ENCODE measurements at places on chromosomes 5 and 9.

- DNase-seq, result peak; percentile 68
Observed at GRCh38 chr5:80238778-80239679, 16.8 kb downstream of the SERINC5 start.

GRCh38 chr9:70101265-70101664 is 57.6 kb downstream of the MAMDC2 start:
- peak; percentile 60 for DNase-seq

DNA sequence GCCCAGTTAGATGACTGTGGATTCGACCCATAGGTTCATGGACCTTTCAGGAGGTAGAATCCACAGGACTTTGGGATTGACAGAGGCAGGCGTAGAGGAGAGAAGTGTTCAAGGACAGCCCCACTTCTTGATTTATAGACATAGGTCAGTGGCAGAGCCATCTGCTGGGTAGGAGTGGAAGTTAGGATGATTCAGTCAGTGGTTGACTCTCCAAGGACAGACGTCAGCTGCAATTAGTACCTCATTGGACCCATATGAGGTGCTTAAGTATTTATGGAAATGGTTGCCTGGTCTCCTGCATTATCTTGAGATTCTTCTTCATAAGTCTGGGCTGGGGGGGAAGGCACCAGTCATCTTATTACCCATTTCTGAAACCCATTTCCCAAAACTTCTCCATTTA is 70.9 kb downstream of the SH3RF2 start:
- peak; percentile 3 for DNase-seq

DNA sequence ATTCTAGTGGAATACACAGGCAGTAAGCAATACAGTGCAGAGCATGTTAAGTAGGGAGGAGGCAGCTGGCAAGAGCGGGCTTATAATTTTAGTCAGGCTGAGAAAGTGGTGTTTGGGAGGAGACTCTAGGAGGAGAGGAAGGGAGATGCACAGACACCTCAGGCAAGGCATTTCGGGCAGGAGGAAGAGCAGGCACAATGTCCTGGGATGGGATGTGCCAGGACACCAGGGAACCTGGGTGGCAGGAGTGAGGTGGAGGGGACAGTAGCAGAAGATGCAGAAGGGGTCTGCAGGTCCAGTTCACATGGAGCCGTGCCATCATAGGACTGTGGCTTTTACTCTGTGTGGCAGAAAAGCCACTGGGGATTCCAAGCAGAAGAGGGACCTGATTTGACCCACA is 143.7 kb upstream of the FSTL4 start:
- no peak for DNase-seq

GRCh38 chr9:89465001-89465451 is 32.9 kb downstream of the SEMA4D start:
- DNase-seq, result no peak

GRCh38 chr5:94197970-94198369 is 420.4 kb downstream of the KIAA0825 start:
- DNase-seq, result no peak

DNA sequence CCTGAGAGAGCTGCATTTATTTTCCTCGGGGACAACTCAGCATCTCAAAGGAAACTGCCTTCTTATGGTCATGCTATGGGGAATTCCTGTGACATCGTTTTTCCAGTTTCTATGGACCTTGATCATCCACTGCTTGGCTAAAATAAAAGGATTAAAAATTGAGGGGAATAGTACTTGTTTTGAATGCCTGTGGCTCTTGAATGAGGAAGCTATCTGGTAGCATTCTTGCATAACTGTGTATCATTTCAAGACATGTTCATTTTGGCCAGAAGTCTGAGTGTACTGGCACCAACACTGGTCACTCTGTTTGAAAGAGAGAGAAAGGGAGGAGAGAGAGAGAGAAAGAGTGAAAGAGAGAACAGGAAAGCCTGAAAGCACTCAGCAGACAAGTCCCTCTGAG is 116.7 kb downstream of the DOCK2 start:
- DNase-seq, result peak; percentile 88

- DNase-seq, result no peak
Observed at GRCh38 chr9:12056874-12057273, 636.3 kb upstream of the TYRP1 start.

GRCh38 chr5:51651476-51651875 is 268.2 kb downstream of the ISL1 start:
- no peak for DNase-seq

DNA sequence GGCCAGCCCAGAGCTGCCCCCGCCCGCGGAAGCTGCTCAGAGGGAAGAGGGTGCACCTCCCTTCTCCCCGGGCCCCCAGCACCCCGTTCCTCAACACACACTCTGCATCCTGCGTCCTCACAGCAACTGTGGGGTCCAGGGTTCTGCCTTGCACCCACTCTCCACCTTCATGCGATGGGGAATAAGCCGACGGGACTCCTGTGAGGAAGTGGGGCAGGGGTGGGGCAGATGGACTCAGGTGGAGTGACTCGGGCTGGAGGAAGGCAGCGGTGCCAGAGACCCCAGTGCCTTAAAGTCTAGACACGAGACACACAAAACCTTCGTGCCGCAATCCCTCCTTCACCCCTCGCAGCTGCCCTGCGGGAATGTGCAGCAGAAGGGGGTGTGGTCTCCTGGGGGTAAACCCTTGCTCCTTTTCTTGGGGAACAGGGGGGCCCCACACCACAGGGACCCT is 8.6 kb downstream of the BRD3 start:
- DNase-seq, result no peak

DNA sequence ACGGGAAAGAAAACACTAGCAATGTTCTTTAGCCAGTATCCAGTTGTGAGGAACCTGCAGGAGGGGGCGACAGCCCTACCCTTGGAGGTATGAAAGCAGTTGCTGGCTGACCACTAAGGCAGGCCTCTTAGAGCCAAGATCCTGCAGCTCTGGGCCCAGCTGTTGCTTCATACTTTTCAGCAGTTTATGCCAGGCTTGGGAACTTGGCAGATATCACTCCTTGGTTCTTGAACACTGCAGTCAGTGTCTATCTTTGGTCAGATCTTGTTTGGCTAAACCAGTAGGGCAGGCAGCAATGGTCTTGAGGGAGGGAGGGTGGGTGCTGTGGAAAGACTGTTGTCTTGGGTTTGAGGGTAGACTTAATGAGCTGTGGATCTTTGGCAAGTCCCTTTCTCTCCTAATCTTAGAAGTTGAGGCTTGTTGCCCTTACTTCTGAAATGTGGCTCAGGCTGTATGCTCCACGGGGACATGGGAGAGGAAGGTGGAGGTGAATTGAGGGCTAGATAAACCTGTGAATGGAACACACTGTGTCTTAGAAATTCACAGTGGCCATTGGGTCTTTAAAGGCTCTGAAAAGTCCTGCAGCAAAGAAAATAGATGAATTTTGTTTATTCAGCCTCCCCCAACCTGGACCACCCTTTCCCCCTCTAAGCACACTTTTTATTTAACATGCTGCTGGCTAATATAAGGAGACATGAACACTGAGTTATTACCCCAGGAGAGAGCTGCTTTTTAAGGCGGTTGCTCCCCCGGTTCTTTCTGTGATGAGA is 37.5 kb downstream of the ZNF618 start:
- DNase-seq, result peak; percentile 7

DNA sequence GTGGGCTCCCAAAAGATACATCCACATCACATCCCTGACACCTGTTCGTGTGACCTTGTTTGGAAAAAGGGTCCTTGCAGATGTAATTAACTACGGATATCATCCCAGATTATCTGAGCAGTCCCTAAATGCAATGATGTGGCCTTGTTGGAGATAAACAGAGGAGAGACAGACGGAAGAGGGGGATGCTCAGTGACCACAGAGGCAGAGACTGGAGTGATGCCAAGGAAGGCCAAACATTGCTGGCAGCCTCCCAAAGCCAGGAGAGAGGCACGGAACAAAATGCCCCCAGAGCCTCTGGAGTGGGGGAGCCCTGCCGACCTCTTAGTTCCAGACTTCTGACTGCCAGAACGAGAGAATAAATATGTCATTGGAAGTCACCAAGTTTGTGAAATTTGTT is 15.0 kb upstream of the VAV2 start:
- DNase-seq, result no peak

DNA sequence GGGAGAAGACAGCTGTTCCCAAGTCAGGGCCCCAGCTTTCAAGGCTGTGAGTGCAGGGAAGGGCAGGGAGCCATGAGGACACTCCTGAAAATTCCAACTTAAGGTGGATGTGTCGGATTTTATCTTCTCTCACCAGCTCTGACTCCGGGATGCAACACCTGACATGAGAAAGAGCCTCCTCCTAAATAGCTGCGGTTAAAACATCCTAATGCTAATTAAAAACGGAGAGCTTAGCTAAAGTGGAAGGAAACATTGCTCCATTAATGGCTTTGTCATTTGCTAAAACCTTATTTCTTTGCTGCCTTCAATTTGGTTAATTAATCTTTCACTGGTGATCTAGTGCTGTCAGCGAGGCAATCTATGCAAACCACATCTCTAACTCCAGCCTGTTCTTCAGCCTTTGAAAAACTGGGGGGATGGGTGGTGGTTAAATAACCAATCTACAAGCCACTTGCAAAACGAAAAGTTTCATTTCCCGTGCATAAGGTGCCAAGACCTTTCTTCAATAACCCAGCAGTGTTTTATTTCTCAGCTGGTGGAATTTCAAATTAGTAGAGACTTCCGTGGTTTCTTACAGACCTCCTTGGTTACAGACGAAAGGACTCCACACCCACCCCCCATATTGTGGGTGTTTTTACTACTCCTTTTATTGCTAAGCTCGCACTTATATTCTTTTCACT is 379.6 kb downstream of the MLLT3 start:
- no peak for DNase-seq

DNA sequence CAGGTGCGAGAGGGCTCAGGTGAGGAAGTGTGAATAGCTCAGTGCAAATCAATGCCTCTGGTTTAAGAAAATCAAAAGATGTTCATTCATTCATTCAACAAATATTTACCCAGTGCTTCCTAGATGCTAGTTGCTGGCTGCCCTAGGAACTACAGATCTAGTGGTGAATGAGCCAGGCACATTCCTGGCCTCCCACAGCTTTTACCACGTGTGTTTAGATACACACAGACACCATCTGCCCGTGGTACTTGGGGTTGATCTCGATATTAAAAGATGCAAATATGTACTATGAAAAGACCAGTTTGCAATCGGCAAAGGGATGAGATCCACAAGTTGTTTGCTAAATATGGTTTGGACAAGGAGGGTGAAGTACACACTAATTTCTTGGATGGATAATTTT is 78.2 kb downstream of the GTF3C4 start:
- DNase-seq, result peak; percentile 27

- no peak for DNase-seq
Observed at GRCh38 chr5:173885475-173886010, 2.6 kb upstream of the CPEB4 start.

DNA sequence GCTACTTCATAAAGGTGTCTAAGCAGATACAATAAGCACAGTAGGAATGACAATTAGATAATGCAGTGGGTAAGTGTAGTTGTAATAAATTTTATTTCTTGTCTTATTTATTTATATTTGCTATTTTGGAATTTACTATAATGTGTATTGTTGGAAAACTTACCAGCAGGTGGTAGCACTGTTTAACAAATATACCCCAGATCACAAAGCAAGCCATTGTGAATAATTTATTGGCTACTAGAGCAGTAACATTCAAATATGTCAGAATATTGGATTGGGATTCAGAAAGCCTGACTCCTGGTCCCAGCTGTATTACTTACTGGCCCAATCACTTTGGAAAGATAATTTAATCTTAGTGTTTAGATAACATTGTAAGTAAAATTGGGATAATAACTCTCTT is 78.0 kb downstream of the ISOC1 start:
- DNase-seq, result peak; percentile 0

DNA sequence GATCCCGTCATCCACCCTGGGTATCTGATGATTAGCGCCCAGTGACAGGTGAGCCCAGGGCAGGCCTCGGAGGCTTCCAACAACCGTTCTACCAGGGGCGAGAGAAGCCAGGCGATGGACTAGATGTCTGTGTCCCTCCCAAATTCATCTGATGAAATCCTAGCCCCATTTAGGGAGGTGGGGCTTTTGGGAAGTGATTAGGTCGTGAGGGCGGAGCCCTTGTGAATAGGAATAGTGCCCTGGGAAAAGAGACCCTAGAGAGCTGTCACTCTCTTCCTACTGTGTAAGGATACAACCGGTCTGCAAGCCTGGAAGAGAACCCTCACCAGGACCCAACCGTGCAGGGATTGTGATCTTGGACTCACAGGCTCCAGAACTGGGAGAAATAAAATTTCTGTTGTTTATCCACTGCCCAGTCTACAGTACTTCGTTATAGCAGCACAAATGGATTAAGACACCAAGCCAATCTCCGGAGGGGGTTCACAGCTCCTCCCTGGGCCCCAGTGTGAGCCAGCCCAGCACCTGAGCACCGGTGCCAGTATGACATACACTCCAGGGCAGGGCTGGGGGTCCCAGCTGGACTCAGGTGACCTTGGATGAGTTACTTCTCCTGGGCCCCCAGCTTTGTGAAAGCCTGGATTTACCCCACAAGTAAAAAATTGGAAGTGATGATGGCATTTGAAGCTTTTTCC is 162.2 kb downstream of the DAB2IP start:
- DNase-seq, result no peak

DNA sequence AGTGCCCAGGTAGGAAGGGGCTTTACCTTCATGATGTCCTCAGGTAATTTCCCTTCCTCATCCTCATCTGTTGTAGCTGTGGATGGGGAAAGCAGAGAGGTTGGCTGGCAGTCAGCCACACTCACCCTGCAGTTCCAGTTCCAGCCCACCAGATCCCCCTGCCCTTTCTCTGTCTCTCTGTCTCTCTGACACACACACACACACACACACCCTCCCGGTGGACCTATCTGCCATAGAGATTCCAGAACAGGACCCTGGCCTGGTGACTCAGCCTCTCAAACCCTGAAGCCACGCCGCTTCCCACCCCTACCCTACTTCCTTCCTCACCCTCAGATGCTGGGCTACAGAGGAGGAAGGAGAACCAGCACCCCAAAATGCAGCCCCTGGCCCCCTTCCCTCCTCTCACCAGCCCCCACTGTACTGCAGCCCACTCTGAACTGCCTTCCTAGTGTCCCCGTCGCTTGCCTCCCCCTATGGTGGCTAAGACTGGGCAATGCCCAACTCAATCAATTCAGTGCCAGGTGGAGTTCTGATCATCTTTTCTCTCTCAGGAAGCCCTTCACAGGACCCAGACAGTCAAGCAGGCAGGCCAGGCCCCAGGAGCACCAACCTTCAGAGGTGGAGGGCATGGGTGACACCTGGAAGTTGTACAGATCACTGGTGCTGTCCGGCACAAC is 4.8 kb downstream of the IRF1 start:
- DNase-seq, result no peak

GRCh38 chr9:95478335-95478734 is 38.4 kb downstream of the PTCH1 start:
- DNase-seq, result no peak

GRCh38 chr5:16891033-16891432 is 45.1 kb downstream of the MYO10 start:
- DNase-seq, result no peak

GRCh38 chr5:135185481-135186065 is 151.5 kb upstream of the PITX1 start:
- peak; percentile 42 for DNase-seq

- DNase-seq, result no peak
Observed at GRCh38 chr9:137880160-137880975, 2.8 kb downstream of the CACNA1B start.

GRCh38 chr9:83430681-83431080 is 107.5 kb downstream of the FRMD3 start:
- no peak for DNase-seq

Measured in GM23248 (cell line).